B cell (primary cell): ENCODE measurements at places on chromosomes 7 and 10. TPM values are rescaled to one million over a fixed set of nuclear protein-coding genes. Genes with fewer than 3 reads are reported as not detected.

Gene SFTPA1
- not detected in 2 replicates for total RNA-seq

Gene NPY4R2
- total RNA-seq, result not detected in 2 replicates

Gene PLPP4
- not detected in 2 replicates for total RNA-seq

Gene GNGT1
- not detected in 2 replicates for total RNA-seq

Gene PCDH15
- not detected in 2 replicates for total RNA-seq

Gene MUC3A
- not detected in 2 replicates for total RNA-seq

Gene TMEM196
- not detected in 2 replicates for total RNA-seq

Gene UPK3B
- 4.9 and 6.8 TPM in 2 replicates for total RNA-seq

Gene TEX36
- total RNA-seq, result not detected in 2 replicates

Gene RAPGEF5
- total RNA-seq, result 36.7 and 37.6 TPM in 2 replicates

Gene MMP21
- total RNA-seq, result 0.15 TPM in 2 replicates

Gene LMOD2
- not detected in 2 replicates for total RNA-seq

Gene ZC3HAV1L
- 1.8 and 2.3 TPM in 2 replicates for total RNA-seq

Gene VAX1
- not detected in 2 replicates for total RNA-seq
